ENCODE measurements at places on chromosomes 1 and 21.

DNA sequence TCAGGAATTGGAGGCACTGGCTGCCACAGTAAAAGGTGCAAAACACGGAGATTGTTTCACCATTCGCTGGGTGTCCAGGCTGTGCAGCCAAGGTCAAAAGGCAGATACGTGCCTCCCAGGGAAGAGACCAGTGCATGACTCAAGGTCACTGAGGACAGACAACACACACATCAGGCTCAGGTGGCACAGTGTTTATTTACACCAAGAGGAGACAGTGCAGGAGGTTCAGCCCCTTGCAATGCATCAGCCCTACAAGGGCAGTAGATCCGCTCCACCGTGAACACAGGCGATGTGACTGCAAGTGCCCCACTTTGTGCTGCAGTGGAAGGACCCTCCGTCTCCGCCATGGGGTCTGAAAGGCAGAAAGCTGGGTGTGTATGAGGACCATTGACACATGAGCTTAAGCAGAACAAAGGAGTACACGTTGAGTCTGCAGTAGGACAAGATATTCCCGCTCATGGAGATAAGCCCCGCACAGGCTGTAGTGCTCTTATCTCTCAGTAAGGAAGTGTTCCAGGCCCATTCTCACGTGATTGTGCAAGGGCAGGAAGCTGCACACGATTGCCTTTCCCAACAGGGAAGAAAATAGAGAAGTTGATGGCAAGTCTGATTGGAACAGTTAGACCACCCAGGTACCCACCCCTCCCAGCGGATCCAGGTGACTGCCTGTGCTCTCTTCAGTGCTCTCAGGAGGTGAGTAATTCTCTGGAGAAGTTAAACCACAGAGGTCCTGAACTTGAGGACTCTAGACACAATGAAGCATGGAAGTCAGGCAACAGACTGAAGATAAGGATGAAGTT, 37.5 kb upstream of the QSOX1 start:
- DNase-seq: no peak

DNA sequence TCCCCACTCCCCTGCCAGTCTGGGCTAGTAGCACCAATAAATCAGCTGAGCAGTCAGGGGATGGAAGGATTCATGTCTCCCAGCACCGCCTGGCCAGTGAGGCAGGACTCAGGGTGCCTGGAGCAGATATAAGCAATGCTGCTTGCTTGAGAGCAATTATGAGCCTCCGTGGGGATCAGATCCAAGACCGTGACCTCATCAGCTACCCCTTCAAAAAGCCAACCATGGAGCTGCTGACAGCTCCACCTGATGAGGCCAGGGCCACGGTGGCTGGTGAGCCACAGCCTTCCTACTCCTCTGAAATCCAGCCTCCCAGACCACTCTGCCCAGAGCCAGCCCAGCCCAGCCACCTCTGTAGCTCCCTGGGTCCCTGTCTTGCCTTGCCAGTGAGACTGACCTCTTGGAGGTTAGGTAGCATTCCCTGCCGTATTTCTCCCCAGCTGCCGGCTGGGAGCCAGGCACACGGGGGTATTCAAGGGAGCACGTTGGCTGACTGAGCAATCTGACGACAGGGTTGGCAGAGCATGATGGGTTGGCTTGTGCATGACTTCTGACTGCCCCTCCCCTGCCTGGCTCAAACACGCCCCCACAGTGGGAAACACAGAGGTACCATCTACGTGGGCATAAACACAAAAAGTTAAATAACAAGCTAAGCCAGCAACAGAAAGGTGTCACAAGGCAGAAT, 28.4 kb downstream of the SYT2 start:
- no peak for DNase-seq

GRCh38 chr21:29224006-29224405, 74.7 kb upstream of the BACH1 start:
- DNase-seq: no peak

GRCh38 chr1:5927506-5928370, 64.5 kb downstream of the NPHP4 start:
- no peak for DNase-seq

DNA sequence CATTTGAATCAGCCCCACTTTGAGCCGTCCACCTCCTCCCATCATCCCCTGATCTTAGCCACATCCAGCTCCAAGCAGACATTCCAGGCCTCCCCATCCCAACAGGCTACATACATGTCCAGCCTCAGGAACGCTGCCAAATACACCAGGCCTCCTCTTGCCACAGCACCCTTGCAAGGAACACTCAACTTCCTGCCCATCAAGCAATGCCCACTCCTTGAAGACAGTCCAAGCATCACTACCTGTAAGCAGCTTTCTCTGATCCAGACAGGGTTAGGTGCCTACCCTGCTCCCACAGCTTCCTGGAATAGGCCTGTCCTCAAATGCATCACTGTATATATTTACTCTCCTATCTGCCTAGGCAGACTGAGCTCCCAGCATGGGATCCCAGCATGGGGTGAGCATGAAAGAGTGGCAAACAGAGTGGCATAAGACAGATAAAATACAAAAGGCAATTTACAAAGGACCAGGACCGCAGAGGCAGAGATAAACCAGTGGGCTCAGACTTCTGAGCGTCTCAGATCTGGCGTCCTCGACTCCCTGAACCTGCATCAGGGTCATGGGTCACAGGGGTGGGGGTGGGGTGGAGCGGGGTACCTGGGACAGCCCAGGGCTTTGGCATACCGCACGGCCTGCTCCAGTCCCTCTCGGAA, 816 bp downstream of the HYI start:
- peak; percentile 74 for DNase-seq

GRCh38 chr21:44405091-44405947, 50.0 kb upstream of the LRRC3 start:
- no peak for DNase-seq

DNA sequence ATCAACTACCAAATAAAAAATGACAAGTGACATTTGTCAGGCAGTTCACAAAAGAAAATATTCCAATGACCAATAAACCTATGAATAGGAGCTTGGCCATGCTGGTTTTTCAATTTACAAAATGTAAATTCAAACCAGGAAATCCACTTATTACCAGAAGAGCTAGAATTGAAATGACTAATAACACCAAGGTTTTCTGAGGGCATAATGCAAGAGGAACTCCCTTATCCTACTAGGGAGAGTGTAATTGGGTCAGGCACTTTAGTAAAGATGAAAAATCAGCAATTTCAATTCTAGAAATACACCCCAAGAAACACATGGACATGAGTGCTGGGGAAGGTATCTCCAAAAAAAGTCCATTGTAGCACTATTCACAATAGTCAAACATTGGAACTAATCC, 16.7 kb upstream of the TIAM1 start:
- no peak for DNase-seq

DNA sequence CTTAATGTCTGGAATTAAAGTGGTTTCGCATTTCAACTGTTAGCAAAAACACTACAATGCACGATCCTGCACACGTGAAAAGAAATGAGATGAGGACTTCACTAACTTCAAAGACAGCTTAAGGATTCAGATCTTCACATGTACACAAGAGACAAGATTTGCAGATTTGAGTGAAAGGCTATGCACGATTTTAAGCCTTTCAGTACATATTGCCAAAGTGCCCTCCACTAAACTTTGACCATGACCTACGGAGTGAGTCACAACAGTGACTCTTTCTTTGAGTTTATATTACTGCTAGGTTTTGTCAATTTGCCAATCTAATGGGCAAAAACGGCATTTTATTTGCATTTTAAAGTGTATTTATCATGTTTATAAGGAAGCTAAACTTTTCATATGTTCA, 41.2 kb upstream of the CR1L start:
- peak; percentile 3 for DNase-seq

DNA sequence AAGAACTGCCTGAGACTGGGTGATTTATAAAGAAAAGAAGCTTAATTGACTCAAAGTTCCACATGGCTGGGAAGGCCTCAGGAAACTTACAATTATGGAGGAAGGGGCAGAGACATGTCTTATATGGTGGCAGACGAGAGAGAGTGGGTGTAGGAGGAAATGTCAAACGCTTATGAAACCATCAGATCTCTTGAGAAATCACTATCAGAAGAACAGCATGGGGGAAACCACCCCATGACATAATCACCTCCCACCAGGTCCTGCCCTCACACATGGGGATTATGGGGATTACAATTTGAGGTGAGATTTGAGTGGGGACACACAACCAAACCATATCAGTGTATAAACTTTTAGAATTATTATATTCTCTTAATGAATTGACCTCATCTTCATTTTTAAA, 335.9 kb upstream of the DPYD start:
- DNase-seq: no peak

DNA sequence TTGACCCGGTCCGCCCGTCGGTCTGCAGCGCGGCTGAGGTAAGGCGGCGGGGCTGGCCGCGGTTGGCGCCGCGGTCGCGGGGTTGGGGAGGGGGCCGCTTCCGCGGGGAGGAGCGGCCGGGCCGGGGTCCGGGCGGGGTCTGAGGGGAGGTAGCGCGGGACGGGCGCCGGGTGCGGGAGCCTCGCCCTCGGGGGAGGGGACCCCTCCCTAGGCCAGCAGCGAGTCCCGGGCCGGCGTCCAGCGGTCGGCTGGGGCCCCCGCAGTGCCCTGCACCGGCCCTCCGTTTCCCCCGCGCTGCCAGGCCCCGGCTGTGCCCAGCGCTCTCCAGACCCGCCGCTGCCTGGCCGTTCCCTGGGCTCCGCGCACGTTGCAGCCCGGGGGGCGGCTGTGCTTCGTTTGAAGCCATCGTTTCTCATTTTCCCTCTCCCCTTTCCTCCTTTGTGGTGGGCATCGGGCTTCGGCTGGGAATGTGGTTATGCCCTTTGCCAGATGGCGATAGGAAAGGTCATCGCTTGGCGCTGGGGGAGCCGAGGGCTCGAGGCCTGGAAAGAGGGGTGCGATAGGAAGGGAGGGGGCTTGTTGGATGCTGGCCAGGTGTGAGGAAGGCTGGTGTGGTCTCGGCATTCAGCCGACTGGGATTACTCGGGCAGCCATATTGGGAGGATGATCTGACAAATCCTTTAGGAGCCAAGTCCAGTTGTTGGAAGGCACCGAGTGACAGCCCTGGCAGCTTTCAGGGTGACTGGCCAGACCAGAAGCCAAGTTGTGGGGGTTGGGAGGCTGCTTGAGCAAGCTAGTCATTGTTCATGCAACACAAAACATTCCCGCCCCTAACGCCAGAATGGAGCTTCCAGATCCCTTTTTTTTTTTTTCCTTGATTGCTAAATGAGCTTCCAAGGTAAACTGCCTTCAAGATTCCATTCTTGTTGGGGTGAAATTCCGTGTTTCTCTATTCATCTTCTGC, 753 bp downstream of the KIF1B start:
- peak; percentile 88 for DNase-seq

GRCh38 chr1:169138866-169139670, 32.6 kb downstream of the ATP1B1 start:
- DNase-seq: no peak

DNA sequence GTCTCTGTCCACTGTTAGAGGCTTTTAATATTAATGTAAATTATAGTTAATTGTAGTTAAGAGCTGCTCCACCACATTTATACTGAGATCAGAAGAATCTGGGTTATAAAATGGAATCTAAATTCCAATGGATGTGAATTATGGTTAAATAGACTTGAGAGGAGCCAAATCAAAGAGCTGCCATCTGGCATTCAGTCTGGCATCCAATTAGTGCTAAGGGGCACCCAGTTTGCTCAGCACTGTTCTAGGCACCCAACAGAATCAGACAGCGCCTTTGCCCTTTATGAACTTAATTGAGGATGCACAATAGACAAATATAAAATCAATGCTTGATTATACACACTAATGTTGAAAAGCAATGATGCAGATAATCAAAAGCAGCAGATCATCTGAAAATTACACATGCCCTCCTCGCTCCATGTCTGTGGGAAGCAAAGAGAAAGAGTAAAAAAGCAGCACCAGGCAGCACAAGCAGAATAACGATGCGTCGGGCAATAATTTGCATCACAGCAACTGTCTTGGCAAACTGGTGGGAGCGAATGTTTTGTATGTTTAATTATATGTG, 310.1 kb downstream of the BRINP2 start:
- DNase-seq: no peak

GRCh38 chr1:118862755-118863154, 125.4 kb downstream of the TBX15 start:
- peak; percentile 91 for DNase-seq

GRCh38 chr1:24100945-24101737, 10.8 kb downstream of the MYOM3 start:
- no peak for DNase-seq

DNA sequence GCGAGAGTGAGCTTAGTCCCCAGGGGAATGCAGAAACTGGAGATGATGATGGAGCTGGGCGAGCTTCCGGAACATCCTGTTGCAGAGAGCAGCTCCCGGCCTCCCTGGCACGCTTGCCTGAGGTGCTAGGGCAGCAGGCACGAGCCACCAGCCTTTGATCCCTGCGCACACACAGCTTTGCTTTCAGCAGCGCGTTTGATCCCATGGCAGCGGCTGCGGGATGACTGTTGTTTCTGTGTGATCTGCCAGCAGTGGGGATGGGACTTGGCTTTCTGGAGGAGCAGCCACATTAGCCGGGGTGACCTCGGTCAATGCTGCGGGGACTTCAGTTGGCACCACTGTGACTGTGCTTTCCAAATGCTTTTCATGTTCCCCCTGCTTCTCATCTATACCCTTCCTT, 193.2 kb downstream of the KAZN start:
- DNase-seq: no peak

DNA sequence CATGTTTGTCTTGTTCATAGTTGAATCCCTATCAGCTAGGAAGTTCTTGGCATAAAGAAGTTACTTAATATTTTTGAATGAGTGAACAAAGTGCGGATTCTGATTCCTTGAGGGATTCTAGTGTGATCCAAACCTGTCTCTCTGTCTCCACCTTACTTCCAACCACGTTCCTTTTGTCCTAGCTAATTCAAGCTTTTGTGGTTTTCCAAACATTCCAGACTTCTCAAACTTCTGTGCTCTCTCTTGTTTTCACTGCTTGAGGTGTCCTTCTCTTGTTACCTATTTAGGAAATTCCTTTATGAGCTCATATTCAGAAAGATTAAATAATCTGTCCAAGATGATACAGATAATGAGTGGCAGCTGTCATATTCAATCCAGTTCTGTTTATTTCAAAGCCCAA, 353.2 kb downstream of the PTBP2 start:
- DNase-seq: peak; percentile 18

- peak; percentile 48 for DNase-seq
These were observed 106.3 kb downstream of the GALNT2 start for GRCh38 chr1:230173187-230173975.

- DNase-seq: no peak
These were observed 162.9 kb upstream of the HP1BP3 start for GRCh38 chr1:20949871-20950590.

GRCh38 chr21:45155910-45156309, 81.5 kb downstream of the ADARB1 start:
- no peak for DNase-seq
